ENCODE measurements at places on chromosomes 11 and 22.

DNA sequence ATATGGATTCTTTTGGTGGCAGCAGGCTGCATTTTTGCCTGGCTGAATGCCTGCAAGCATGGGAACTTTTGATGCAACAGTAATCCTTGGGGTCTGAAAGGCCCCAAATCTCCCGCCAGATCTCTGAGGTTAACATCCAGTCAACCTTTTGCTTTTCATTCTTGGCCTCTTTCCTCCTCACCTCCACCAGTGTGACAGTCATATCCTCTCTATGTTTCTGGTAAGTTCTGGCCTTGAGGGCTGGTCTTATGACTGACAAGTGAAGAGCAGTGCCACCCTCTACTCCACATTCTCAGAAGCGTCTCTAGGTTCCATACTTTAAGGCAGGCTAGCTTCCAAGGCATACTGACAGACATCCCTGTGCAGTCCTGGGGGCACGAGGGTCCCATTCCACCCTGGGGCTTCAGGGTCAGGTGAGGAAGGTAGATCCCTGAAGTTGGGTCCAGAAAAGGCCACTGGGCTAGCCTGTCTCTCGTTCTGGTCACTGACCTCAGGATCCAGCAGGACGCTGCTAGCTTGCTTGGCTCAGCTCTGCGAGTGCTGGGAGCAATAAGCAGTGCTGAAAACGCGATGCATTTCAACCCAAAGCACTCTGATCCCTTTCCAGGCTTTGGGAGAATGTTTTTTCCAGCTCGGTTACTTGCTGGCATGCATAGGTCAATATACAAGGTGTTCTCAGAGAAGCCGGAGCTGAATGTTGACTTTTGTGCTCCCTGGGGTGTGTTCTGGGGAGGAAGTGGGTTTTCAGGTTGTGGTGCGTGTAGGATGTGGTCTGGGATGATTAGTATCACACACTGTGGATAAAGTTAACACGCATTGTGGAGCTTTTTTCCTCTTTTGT lies 75.2 kb downstream of the PTPRJ start:
- no peak for DNase-seq

DNA sequence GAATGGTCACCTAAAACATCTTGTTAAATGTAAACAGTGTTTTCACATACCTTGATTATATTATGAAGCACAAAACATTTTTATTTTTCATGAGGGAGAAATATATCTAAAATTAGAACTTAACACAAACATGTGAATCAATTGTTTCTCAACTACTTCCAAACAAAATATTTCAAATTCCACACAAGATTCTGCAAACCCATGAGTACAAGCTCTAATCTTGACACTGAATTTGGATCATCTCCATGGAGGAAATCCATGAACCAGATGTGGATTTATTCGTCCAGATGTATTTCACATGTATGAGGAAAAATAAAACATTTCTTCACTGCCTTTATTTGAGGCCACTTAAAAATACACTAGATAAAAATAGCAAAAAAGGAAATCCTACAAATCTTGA lies 184.2 kb downstream of the SBF2 start:
- no peak for DNase-seq

DNA sequence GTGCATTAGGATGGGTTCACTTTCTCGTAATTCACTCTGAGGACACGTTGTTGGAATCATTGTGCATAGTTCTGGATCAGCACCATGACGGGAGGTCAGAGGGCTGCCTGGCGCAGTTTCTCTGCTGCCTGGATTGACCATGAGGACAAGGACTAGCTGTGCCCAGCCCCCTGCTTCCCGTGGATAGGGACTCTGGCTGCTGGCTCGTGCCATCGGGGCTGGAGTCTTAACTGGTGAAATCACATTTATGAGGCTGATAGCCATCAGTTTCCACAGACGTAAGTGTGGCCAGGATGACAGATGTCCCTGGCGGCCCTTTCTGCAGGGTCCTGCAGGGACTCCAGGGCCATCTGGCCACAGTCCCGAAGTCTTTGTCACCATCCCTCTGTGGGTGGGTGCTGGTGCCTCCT lies 24.1 kb upstream of the GRAMD4 start:
- DNase-seq, result no peak

DNA sequence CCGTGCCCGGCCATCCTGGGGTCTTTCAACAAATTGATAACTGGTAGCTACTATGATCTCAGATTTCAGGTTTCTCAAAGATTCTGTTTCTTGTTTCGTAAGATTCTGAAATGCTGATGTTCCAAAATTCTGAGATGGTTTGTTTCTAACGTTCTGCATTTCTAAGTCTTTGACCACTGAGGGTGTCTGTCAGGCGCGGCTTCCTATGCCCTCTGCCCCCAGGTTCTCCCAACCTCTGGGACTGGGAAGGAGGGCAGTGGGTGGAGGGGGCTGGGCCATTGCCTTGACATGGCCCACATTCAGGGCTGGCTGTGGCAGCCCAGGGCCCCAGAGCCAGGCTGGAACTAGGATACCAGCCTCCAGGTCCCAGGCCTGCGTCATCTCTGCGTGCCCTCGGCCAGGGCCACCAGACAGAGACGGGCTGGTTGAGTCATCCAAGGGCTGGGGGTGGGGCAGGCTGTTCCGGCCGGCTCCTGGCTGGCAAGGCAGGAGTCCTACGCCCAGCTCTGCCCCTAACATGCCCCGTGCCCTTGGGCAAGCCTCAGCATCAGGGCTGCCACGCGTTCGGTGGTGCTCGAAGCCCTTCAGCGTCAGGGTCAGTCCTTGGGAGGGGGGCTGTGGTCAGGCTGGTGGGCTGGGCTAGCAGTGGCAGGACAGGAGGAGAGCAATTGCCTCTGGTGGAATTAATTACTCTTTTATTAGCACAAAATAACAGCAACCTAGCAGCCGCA lies 5.2 kb downstream of the TMEM134 start:
- no peak for DNase-seq

DNA sequence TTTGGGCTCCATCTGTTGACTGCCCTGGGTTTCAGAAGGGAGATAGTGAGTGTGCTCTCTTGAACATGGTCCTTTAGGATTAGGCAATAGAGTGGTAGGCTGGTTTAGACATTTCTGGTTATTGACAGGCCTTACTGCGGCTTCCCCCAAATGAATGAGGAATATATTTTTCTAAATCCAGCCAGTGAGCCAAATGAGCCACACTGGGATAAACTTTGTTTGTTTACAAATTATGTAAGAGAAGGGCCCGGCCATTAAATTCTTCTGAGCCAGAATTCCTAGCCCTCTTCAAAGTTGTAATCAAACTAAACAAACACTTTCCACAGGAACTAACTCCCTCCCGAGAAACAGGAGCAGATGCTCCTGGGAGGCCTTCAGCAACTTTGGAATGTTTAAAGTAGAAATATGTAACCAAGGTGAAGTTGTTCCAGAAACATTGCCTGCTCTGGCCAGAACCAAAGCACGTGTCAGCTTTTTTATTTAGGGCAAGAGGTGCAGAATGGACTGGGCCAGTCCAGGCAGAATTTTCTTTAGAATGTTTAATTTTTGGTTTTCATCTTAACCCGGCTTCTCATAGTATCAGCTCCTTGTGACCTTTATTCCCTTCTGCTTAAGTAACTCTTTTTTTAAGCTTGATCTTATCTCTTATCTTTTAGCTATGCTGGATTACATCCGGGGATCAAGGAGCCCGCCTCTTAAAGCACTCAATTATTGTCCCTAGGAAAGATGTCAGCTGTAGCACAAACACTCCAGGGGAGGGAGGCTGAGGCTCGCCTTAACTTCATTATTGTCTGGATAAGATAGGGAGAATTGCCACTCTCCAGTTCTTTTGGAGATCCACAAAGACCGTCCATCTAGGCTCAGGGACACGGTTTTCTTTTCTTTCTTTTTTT lies 28.7 kb downstream of the ZNRF3 start:
- no peak for DNase-seq

DNA sequence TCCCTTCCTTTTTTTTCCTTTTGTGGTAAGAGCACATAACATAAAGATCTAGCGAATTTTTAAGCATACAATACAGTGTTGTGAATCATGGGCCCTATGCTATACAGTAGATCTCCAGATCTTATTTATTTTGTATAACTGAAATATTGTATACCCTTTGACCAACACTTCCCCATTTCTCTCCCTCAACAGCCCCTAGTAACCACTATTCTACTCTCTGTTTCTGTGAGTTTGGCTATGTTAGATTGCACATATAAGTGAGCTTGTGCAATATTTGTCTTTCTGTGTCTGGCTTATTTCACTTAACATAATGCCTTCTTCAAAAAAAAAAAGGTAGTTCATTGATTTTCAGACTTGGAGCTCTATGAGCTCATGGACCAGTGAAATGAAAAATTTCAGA lies 180.5 kb downstream of the C11orf91 start:
- DNase-seq, result no peak

- DNase-seq, result no peak
Measured at GRCh38 chr11:27060816-27061460, 20.3 kb downstream of the BBOX1 start.

DNA sequence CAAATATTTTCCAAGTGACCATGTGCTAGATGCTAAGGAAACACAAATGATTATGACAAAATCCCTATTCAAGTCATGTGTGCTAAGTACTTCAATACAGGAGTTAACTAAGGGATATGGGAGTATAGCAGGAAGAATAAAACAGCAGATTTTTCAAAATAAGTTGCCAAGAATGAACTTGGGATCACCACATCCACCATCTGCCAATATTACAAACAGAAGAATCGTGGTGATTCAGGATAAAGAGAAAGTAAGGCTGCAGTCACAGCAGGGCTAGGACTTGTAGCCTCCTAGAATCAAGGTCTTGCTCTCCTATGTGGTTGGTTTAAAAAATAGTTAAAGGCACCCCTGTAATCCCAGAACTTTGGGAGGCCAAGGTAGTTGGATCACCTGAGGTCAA lies 34.3 kb downstream of the MRTFA start:
- DNase-seq, result no peak

GRCh38 chr11:70072861-70073755 lies 5.0 kb upstream of the ANO1 start:
- no peak for DNase-seq

- DNase-seq, result no peak
Measured at GRCh38 chr11:68525930-68526329, 65.4 kb downstream of the PPP6R3 start.

DNA sequence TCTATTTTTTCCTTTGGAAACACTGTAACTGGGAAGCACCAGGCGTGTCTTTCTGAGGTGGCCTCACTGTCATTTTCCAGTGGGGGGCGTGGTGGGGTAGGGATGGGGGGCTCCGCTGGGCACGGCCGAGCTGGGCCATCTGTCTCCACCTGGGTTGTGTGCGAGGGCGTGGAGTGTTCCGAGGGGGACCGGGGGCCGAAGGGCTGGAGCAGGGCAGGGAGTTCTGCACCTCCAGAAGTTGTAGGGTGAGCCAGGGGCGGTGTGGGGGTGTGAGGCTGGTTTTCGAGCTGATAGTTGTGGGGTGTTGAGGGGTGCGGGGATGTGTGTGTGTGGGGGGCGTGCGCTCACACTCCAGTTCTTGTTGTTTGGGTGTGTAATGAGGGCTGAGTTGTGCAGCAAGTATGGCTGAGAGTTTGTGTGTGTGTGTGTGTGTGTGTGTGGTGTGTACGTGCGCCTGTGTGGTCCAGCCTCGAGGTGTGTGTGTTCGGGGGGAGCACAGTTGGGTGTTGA lies 10.8 kb downstream of the YPEL4 start:
- DNase-seq, result no peak

DNA sequence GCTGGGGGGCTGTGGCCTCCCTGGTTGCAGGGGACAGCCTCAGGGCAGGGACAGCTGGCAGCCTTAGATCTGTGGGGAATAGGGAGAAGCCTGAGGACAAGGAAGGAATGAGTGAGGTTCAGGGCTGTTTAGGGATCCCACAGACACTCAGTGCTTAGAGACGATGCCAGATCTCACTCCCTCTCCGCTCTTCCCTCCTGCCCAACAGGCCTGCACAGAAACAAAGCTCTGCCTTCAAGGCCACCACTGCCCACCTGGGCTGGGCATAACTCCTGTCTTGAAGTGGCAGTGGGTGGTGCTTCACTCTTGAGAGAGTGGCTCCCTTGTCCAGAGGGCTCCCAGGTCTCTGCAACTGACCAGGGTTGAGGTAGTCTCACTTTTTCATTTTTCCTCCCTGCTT lies 13.1 kb upstream of the CENATAC start:
- no peak for DNase-seq

DNA sequence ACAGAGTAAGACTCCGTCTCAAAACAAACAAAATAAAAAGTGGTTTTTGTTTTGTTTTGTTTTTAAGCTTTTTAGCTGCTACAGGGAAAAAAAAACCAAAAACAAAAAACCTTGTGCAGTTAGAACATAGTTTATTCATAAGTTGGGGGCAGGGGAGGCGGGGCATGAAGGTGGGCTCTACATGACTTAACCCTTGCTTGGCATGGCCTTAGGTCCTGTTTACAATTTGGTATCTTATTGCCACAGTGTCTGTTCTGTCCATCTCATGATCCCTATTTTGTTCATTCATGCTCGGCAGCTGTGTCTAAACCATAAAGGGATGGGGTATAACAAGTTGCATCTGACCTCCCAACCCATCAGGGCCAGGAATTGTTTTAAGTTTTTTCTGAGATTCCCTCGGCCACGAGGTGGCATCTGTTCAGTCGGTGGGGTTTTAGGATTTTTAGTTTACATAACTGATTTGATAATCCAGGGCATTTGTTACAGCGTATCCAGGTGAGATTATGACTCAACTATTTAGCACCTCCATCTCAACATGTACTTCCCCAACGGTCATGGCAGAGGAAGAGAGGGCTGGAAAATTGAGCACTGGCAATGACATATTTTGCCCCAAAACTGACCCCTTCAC lies 6.9 kb downstream of the AP5B1 start:
- no peak for DNase-seq

DNA sequence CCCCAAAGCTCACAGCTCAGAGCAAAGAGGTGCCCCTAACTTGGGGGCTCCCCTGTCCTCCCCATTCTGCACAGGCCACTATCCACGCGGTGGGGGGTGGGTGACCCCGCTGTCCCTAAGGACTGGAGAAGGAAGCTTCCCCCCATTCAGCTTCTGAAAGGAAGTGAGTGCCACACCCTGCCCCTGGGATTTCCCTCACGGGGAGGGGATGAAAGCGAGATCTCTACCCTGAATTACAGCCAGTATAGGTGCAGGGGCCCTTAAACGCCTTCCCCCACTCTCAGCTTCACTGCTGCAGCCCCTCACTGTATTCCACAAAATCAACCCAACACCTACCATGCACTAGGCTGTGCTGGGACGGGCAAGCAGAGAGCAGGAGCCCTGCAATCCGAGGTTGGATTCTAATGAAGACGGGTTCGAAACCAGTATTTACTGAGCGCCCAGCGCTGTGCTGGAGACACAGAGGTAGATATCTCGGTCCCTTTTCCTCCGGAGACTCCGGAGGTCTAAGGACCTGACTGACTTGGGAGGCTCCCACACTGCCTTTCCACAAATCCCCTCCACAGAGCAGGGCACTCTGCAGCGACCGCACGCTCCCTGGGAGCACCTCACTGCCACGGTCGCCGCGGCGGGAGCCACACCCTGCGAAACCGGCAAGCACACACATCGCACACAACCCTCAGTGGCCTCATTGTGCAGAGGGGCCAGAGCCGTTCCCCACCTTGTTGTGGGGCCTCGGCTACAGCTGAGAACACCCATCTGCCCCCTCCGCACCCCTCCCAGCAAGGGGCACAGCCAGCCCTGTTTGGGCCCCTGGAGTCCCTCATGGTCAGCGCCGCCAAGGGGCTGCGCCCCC lies 1.8 kb downstream of the AHNAK start:
- no peak for DNase-seq

- no peak for DNase-seq
Measured at GRCh38 chr11:74097686-74098237, 73.0 kb downstream of the C2CD3 start.
